ENCODE measurements at places on chromosomes 12 and 14.

- no peak for DNase-seq
- no peaks in the 10 kb centered on the region for H3K4me1 ChIP-seq
- H3K27ac ChIP-seq, result no peak overlapping the region
- no peaks in the 10 kb centered on the region for H3K27me3 ChIP-seq
Observed at GRCh38 chr12:38163442-38163801, 153.2 kb upstream of the ALG10B start.

DNA sequence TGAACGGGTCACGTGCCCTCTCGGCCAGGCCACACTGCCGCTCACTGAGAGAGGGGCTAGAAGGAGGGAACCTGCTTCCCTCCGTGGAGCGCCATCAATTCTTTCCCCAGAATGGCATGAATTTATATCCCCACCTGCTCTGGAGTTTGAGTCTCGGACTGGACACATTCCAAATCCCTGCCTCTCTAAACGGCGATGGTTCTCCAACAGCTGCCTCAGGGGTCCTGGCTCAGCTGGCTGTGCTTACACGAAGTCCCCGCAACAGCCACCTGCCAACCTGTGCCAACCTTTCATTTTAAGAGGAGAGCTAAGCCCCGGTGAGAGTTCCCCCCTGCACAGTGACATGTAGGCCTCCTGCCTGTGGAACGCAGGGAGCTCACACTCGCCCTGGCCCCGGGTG is 73.2 kb downstream of the RIMBP2 start:
- H3K36me3 ChIP-seq, result no peaks in the 10 kb centered on the region
- H3K4me3 ChIP-seq, result no peak overlapping the region
- no peak for DNase-seq

DNA sequence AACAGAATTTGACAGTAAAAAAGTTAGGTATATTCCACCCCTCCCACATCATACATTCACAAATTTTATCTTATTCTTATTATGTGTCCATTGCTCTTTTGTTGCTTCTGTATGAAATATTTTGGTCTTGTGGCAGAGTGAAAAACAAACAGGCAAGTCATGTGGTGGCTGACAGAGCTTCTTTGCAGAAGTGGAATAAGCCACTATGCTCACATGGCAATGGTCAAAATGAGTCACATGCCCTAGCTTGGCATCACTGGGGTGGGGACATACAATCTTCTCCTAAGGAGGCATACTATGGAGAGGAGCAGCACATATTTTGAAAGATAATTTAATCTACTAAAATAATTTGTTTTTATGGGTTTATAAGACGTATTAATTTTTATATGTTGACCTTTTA is 27.7 kb upstream of the CMA1 start:
- H3K27ac ChIP-seq, result no peak overlapping the region
- H3K36me3 ChIP-seq, result no peaks in the 10 kb centered on the region
- H3K4me1 ChIP-seq, result no peaks in the 10 kb centered on the region
- no peak for DNase-seq
- H3K4me3 ChIP-seq, result no peak overlapping the region

DNA sequence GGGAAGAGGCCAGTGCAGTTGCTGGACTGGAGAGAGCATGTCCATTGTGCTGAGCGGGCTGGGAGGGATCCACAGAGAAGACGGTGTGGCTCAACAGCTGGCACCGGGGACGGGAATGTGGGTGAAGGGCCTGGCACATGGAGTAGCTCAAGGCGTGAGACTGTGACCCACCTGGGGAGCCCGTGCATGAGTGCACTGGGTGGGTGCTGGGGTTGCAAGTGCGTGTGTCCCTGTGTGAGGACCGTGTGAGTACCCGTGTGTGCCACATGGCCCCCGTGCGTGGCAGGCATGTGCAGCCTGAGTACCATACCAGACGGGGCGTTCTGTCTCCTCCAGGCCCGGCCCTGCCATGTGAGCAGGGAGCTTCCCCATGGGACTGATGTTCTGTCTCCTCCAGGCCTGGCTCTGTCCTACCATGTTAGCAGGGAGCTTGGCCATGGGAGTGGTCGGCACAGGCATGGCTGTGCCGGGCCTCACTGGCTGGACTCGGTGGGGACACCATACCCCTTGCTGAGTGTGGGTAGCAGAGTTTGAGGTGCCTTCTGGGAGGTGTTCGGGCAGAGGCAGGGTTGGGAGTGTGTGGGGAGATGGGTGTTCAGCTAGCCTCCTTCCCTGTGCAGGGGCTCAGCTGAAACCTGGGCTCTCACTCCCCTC is 234.4 kb downstream of the TMEM121 start:
- DNase-seq, result no peak
- no peak overlapping the region for H3K4me3 ChIP-seq
- H3K27me3 ChIP-seq, result no peaks in the 10 kb centered on the region

DNA sequence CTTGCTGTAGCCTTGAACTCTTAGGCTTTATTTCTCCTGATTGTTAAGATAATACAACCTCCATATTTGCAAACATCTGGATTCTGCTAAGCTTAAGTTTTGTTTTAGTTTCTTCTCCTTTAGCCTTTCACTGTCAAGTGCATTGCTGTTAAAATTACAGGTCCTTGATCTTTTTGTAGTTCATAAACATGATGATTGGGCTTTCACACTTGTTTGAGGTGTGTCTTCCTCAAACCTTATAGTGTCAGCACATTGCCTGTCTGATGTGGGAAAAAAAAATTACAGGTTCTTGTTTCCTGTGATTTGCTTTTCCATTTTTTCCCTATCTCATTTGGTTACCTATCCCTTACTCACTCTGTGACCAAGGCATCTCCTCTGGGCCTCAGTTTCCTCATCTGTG is 59.2 kb downstream of the BICDL1 start:
- DNase-seq, result no peak
- H3K4me3 ChIP-seq, result no peak overlapping the region
- H3K27ac ChIP-seq, result no peak overlapping the region
- peaks cover 8% of the 10 kb centered on the region for H3K27me3 ChIP-seq

DNA sequence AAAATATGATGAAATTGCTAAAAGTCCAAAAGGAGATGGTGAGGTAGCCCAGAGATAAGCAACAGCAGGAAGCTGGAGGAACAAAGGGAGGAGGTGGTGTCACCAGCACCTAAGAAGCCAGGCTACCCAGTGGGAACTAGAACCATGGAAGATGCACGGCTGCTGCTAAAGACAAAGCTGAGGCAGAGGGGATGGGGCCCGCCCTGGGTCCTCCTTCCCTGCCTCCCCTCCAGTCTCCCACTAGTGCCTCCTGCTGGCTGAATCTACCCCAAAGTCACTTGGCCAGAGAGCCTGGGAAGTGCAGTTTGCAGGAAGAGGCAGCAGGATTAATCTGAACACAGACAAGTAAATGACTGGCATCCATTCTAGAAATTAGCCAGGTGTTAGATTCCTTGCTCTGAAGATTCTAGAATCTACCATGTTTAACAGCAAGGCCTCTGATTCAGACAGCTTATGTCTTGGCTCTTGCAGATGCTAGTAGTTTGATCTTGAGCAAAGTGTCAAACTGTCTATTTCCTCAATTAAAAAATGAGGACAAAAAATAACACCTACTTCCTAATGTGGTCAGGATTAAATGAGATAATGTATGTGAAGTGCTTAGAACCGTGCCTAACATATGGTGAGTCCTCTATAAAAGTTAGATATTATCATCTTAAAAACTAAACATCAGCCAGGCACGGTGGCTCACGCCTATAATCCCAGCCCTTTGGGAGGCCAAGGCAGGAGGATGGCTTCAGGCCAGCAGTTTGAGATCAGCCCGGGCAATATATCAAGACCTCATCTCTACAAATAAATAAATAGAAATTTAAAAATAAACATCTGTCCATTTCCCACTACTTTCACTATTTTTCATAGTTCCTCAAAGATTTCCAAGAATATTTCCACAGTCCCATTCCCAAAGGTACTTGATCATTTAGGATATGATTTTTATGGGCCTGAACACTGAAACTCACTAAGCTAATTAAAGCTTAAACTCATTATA is 5.8 kb upstream of the LRP10 start:
- no peak overlapping the region for H3K27ac ChIP-seq
- no peaks in the 10 kb centered on the region for H3K36me3 ChIP-seq
- H3K27me3 ChIP-seq, result no peaks in the 10 kb centered on the region
- DNase-seq, result no peak

DNA sequence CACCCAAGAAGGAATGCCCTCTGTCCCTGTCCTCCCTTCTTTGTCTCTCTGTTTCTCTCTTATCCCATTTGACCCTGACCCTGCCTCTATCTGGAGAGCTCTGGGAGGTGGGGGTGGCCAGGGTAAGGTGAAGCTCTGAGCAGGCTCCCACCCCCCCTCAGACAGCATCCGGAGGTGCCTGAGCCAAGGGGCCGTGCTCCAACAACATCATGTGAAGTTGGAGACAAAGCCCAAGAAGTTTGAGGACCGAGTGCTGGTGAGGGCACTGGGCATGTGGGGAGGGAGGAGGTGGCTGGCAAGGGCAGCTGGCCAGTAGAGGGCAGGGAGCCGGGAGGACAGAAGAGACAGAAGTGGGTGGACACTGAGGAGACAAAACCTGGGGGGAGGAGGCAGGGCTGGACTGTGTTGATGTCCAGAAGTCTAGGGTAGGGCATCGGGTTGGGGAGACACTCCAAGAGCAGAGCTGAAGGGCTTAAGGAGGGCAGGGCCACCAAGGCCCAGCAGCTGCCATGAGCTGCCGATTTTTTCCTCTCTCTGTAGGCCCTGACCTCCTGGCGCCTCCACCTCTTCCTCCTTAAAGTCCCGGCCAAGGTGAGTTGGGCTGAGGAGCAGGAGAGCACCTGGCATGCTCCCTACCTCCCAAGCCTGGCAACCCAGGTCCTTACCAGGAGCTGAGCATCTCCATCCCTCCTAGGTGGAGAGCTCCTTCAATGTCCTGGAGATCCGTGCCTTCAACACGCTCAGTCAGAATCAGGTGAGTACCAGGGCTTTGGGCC is 1.9 kb downstream of the CARMIL3 start:
- H3K27ac ChIP-seq, result no peak overlapping the region
- H3K36me3 ChIP-seq, result no peaks in the 10 kb centered on the region
- H3K4me3 ChIP-seq, result no peak overlapping the region
- no peak for DNase-seq
- H3K4me1 ChIP-seq, result peaks cover 11% of the 10 kb centered on the region

DNA sequence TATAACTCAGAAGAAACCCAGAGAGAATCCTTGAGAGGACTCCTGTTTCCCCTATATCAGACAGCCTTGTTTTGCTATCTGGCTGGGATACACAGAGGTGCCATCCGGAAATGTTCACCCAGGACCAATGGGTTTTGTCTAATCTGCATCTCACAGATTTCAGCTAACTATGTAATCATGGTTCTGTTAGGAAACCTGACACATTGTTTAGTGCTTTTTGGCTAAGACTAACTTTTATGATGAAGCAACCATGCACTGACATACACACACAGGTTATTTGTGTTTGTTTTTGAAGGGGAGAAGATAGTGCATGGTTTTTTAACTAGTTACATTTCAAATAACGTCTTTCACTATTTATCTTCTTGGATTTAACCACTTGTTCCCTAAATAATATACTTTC is 245.2 kb downstream of the AKAP6 start:
- H3K27ac ChIP-seq, result no peak overlapping the region
- no peak overlapping the region for H3K4me3 ChIP-seq
- no peaks in the 10 kb centered on the region for H3K36me3 ChIP-seq
- no peaks in the 10 kb centered on the region for H3K27me3 ChIP-seq
- H3K4me1 ChIP-seq, result no peaks in the 10 kb centered on the region
- DNase-seq, result no peak

GRCh38 chr14:71855399-71856036 is 76.7 kb upstream of the RGS6 start:
- H3K36me3 ChIP-seq, result no peaks in the 10 kb centered on the region
- H3K4me1 ChIP-seq, result no peaks in the 10 kb centered on the region
- no peak overlapping the region for H3K4me3 ChIP-seq
- no peak overlapping the region for H3K27ac ChIP-seq
- H3K27me3 ChIP-seq, result no peaks in the 10 kb centered on the region

DNA sequence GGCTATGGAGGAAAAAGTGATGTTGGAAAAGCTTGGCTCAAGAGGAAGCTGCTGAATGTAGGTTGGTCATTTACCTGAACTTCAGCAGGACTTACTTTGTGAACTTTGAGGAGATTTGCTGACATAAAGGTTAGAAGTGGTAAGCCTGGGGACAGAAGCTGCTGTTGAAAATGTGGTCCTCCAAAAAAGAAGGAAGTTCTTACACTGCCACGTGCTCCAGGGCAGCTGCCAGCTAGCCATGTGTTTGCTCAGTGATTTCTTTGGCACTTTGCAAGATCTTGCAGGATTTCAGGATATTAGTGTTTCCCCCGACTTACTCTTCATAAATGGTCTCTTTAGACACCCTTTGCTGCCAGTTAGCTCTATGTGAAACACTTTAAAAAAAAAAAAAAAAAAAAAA is 14.8 kb upstream of the DYRK2 start:
- DNase-seq, result no peak
- no peaks in the 10 kb centered on the region for H3K27me3 ChIP-seq
- peaks cover 6% of the 10 kb centered on the region for H3K4me1 ChIP-seq

- H3K27ac ChIP-seq, result no peak overlapping the region
- H3K36me3 ChIP-seq, result no peaks in the 10 kb centered on the region
- H3K4me3 ChIP-seq, result no peak overlapping the region
- no peaks in the 10 kb centered on the region for H3K27me3 ChIP-seq
- no peak for DNase-seq
Observed at GRCh38 chr14:94591871-94592270, 10.6 kb downstream of the SERPINA5 start.

GRCh38 chr12:101498252-101498651 is 23.1 kb downstream of the SPIC start:
- no peak for DNase-seq
- H3K4me1 ChIP-seq, result no peaks in the 10 kb centered on the region
- no peak overlapping the region for H3K27ac ChIP-seq
- no peak overlapping the region for H3K4me3 ChIP-seq
- no peaks in the 10 kb centered on the region for H3K36me3 ChIP-seq
- H3K27me3 ChIP-seq, result no peaks in the 10 kb centered on the region

- H3K27me3 ChIP-seq, result no peaks in the 10 kb centered on the region
- DNase-seq, result no peak
- no peak overlapping the region for H3K27ac ChIP-seq
- peaks cover 97% of the 10 kb centered on the region for H3K36me3 ChIP-seq
- H3K4me1 ChIP-seq, result peaks cover 18% of the 10 kb centered on the region
Observed at GRCh38 chr14:24435192-24435810, 5.5 kb downstream of the KHNYN start.

- H3K27me3 ChIP-seq, result no peaks in the 10 kb centered on the region
- H3K27ac ChIP-seq, result no peak overlapping the region
- no peak for DNase-seq
- H3K36me3 ChIP-seq, result no peaks in the 10 kb centered on the region
- no peak overlapping the region for H3K4me3 ChIP-seq
Observed at GRCh38 chr12:93058280-93058679, 129.2 kb upstream of the EEA1 start.
